ENCODE measurements at places on chromosomes 1 and 21. TPM values are rescaled to one million over a fixed set of nuclear protein-coding genes. Genes with fewer than 3 reads are reported as not detected.
A peak's percentile ranks its signal among the peaks of the same experiment; 100 is the strongest.

GRCh38 chr1:165884690-165885304, 57.4 kb downstream of the UCK2 start:
- H3K4me1 ChIP-seq = peaks cover 14% of the 10 kb centered on the region
- no peaks in the 10 kb centered on the region for H3K27me3 ChIP-seq
- DNase-seq = no peak
- no peaks in the 10 kb centered on the region for H3K36me3 ChIP-seq

Gene CR1L
- not detected for total RNA-seq

DNA sequence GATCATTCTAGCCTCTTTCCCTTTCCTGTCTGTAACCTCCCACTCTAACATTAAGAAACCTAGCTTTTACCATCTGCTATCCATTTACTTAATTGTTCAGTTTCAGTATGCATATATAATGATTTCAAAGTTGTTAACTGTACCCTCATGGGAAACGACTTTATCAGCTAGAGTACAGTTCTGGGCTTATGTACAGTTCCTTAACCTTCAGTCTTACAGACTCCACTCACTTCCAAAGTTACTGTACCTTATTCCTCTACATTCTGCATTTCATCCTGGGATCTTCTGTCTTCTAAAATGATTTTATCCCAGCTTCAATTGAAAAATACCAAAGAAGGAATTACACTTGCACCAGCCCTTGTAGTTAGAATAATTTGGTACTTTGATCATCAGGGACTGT, 108.7 kb upstream of the KCNE2 start:
- no peak overlapping the region for H3K27ac ChIP-seq
- H3K4me1 ChIP-seq = no peaks in the 10 kb centered on the region
- no peaks in the 10 kb centered on the region for H3K36me3 ChIP-seq
- no peak for DNase-seq
- H3K4me3 ChIP-seq = no peak overlapping the region

Gene CLEC20A
- not detected for total RNA-seq

- H3K36me3 ChIP-seq = no peaks in the 10 kb centered on the region
- H3K4me3 ChIP-seq = no peak overlapping the region
- H3K27me3 ChIP-seq = no peaks in the 10 kb centered on the region
- no peak for DNase-seq
- H3K4me1 ChIP-seq = no peaks in the 10 kb centered on the region
Measured at GRCh38 chr1:116807394-116808199, 53.4 kb downstream of the CD2 start.

GRCh38 chr21:45114072-45114471, 39.7 kb downstream of the ADARB1 start:
- H3K36me3 ChIP-seq = no peaks in the 10 kb centered on the region
- DNase-seq = no peak
- no peaks in the 10 kb centered on the region for H3K27me3 ChIP-seq
- peak overlapping the region; percentile 5 for H3K27ac ChIP-seq
- H3K4me1 ChIP-seq = peaks cover 39% of the 10 kb centered on the region
